Karpas-422 (cell line): ENCODE measurements at places on chromosomes 4 and X.

DNA sequence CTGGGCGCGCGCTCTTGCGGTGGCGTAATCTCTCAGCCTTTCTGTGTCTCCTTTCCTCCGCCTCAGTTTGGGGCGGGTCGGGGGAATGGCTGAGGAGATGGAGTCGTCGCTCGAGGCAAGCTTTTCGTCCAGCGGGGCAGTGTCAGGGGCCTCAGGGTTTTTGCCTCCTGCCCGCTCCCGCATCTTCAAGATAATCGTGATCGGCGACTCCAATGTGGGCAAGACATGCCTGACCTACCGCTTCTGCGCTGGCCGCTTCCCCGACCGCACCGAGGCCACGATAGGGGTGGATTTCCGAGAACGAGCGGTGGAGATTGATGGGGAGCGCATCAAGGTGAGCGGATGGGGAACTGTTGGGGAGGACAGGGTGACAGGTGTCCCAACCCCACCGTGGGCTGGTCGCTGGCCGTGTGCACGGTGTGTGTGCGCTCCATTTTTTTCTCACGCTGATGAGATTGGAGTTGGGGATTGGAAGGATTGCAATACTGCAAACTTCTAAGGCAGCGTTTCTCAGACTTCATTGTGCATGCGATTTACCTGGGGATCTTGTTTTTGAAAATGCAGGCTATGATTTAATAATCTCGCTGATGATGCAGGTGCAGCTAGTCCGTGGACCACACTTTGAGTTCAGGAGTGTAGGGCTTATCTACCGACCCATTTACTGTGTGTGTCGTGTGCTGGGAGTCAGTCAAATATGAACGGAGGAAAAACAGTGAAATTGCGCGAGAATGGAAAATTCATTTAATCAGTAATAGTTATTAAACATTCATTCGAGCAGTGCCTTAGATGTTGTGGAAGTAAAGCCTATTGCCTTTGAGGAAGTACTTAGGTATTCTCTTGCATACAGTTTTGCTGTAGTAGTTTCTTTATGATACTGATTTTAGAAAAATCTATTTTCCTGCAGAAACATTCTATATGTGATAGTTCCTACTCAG is at the start of gene RAB33B:
RAB33B (plus strand) TSS at position 11 of the 935 bp plus-strand sequence; CDS start at position 86, 75 bp downstream.
- peak; percentile 69 for DNase-seq

DNA sequence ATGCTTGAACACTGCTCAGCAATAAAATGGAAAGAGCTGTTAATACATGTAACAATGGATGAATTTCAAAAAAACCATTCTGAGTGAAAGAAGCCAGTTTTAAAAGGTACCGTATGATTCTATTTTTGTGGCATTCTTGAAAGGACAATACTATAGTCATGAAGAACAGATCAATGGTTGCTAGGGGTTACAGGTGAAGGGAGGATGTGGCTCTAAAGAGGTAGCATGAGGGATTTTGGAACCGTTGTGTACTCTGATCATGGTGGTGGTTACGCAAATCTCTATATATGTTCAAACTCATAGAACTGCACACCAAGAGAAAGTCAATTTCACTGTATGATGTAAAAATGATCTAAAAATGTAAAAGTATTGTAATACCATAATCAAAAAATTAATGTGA is 40.0 kb upstream of the CTAG2 start:
- no peak for DNase-seq

- DNase-seq: no peak
Observed at GRCh38 chr4:136664988-136665387, 867.3 kb downstream of the PCDH18 start.

DNA sequence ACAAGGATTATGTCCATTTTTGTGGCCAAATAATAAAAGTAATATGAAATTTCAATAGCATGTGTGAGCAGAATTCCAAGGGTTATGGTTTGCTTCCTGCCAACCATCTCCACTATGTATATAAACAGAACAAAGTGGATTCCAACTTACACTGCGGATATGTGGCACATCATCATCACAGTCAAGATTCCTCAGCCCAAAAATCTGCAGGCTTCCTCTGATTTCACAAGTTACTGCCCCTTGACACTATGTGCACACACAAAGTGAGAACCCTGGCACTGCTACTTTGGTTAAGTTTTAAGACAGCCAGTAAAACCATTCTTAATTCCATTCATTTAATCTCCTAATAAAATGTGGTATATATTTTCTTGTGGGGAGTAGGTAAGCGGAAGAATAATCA is 76.4 kb downstream of the LEF1 start:
- no peak for DNase-seq

GRCh38 chr4:104859601-104860237 is 287.0 kb upstream of the TET2 start:
- DNase-seq: no peak

DNA sequence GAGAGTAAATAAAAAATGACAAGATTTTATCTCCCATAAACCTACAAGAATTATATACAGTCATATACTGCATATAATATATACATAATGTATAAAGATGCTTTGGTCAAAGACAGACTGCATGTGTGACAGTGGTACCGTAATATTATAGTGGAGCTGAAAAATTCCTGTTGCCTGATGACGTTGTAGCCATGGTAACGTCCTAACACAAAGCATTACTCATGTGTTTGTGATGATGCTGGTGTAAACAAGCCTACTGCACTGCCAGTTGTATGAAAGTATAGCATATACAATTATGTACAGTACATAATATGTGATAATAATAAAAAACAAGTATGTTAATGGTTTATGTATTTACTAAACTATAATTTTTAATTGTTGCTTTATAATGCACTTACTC is 245.2 kb upstream of the CENPE start:
- no peak for DNase-seq

DNA sequence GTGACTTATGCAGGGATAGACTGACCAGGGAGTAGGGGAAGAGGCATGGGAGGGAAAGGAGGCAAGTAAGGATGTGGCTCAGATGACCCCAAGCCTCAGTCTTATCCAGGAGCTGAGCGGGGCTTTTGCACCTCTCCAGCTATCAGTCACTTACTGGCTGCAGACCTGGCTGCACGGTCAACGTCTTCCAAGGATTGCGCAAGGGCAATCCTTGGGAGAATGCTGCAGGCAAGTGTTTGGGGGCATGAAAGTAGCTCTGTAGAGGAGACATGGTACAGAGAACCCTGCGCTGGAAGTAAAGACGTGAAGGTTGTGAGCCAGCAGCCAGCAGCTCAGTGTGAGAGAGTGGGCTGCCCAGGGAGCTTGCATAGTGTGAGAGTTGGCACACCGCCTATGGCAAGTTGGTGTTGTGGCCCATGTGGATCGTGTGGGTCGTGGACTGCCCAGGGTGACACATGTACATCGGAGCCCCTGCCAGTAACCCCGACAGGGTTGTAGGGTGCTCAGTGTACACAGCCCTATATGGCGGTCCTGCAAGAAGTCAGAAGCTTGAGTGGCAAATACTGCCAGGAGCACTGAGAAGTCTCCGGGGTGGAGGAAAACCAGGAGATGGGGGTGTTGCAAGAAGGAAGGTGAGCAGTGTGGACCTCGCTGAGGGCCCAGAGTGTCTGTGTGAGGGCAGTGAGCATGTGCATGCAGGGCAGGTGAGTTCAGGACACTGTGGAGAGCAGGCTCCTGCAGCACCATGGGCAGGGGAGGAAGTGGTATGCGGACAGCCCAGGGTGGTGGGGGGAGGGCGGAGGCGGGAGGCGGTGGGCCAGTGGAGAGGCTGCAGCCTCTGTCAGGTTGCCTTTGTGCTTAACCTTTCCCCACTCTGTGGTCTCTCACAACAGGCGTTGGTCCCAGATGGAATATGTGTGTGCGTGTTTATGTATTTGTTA is 50.9 kb downstream of the KIT start:
- DNase-seq: no peak

GRCh38 chr4:108313546-108314339 is 145.0 kb upstream of the LEF1 start:
- DNase-seq: no peak

DNA sequence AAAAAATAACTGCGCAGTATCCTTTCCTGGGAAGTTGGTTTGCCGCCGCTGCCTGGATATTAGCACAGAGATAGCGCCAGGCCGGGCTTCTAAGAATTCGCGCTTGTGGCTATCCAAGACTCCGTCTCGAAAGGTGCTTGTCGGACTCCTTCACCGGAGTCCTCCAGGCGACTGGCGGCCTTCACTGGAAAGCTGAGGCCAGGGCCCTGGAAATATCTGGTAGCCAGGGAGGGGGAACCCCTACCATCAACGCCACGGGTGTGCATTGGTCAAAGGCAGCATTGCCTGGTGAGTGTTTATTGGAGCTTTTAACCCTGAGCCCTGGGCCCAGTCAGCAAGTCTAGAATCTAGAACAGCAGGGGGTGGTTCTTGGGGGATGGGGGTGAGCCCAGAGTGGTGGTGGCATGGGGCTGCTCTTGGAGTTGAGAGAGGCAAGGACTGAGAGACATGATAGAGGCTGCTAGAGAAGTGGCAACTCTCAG is 577 bp upstream of the PIM2 start:
- no peak for DNase-seq

- no peak for DNase-seq
Observed at GRCh38 chrX:69815519-69815918, 199.6 kb downstream of the EDA start.

DNA sequence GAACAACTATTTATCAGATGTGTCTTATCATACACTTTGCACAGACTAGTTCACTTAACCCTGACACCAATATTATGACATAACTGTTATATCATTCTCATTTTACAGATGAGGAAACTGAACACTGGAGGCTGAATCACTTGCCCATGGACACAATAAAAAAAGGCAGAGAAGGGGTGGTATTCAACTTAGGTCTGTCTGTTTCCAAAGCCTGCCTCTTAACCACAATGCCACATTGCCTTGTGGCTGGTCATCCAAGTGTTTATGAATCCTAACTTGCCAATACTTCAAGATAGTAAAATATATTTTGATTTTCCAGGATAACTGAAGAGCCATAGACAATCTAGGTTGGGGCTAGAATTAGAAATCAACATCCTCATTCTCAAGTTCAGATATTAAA is 327.8 kb downstream of the NR3C2 start:
- no peak for DNase-seq

DNA sequence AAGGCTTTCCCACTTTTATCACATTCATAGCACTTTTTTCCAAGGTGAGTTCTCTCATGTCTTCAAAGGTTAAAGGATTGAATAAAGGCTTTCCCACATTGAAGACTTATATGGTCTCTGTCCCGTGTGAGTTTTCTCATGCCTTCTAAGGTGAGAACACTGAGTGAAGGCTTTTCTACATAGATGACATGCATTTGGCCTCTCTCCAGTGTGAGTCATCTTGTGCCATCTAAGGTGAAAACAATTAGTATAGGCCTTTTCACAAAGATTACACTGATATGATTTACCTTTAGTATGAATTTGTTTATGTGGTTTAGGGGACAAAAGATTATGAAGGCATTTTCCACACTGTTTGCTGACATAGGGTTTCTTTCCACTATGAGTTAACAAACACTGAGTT is 21.2 kb downstream of the USP17L30 start:
- DNase-seq: no peak

- DNase-seq: no peak
Observed at GRCh38 chr4:110702326-110702725, 79.4 kb upstream of the PITX2 start.

GRCh38 chrX:129779747-129780146 is at the start of gene SASH3:
SASH3 (plus strand) TSS chrX:129779949; CDS start chrX:129780098, 149 bp downstream.
- peak; percentile 84 for DNase-seq

DNA sequence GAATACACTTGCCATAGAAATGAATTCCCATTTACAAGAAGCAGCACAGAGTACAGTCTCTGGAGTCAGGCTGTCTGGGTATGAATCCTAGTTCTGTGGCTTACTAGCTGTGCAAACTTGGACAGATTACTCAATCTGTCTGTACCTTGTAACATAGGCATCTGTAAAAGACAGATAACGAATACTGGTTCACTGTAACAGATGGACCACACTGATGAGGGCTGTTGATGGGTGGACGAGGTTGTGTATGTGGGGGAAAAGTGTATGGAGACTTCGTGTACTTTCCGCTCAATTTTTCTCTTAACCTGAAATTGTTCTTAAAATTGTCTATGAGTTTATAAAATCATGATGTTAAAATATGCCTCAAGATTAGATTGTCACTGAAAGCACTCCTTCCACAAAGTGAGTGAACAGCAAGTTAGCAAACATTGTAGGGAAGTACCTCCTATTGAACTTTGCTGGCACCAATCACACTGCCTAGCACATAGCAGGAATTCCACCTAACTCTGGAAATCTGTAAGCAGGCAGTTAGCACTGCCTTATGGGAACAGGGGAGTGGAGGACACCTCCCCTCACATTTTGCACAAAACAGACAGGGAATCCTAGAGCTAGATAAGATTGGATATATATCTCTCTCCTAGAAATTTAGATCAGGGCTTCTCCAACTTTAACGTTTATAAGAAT is 6.5 kb upstream of the EXOSC9 start:
- no peak for DNase-seq

GRCh38 chrX:118464501-118464900 is 31.1 kb upstream of the DOCK11 start:
- peak; percentile 9 for DNase-seq

DNA sequence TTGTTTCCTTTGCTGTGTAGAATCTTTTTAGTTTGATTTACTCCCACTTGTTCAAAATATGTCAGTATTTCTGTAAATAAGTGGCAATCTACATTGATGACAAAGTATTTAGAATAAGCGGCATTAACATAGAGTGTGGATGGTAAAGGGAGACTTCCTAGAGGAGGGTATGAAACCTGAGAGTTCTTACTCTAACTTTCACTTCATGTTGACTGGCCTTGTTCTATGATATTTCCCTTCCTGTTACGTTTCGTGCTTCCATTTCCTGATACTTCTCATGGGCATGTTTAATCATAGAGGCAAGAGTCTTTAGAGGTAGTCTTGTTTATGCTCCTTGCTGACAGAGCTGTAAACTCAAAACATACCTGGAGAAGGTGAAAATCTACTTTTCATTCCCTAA is 408.9 kb downstream of the GLUD2 start:
- no peak for DNase-seq

DNA sequence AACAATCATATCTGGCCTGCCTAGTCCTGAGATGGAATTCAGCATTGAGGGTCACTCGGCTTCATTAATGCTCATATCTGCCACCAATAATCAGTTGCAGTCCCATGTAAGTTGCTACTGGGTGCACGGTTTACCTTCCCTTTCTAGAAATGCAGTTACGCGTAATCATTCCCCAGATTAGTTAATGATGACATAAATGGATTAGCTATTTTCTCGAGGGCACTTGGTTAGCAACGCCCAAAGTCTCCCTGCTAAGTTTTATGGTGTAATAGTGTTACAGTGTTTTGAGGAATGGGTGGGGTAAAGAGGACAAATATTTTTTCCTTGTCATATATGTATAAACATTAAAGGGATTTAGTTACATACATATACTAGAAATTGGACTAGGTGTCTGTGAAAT is 118.8 kb downstream of the MID1 start:
- DNase-seq: no peak

GRCh38 chr4:95386410-95386809 is 162.4 kb downstream of the UNC5C start:
- DNase-seq: no peak

DNA sequence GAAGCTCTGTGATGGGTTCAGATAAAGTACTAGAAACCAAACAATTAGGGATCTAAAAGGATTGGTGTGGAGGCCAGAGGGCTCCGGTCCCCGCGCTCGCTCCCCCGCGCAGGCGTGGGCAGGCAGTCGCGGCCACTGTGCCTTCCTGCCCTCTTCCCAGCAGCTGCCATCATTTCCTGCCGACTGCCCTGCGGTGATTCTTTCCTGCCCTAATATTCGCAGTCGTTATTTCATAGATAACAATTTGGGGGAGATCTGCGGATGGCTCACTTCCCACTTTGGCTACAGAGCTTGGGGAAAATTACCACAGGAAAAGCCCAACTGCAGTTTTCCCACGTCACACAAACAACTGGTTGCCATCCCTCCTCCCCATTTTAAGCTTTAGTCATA is 2.2 kb downstream of the GRIA2 start:
- no peak for DNase-seq

- DNase-seq: peak; percentile 78
Observed at GRCh38 chrX:24838629-24839028, 144.9 kb downstream of the POLA1 start.
